ENCODE measurements at places on chromosomes 4 and X. TPM values are rescaled to one million over a fixed set of nuclear protein-coding genes. Genes with fewer than 3 reads are reported as not detected.
A peak's percentile ranks its signal among the peaks of the same experiment; 100 is the strongest.

SPATA18 gene
- total RNA-seq: 13.5 TPM

UCHL1 gene
- 26.5 TPM for total RNA-seq

CLRN2 gene
- not detected for total RNA-seq

PABPC4L gene
- 0.97 TPM for total RNA-seq

PFKFB1 gene
- total RNA-seq: not detected

FGA gene
- 75.6 TPM for total RNA-seq

MAGEA12 gene
- not detected for total RNA-seq

GAB3 gene
- total RNA-seq: 15.0 TPM

TMSB15A gene
- total RNA-seq: 4.1 TPM

DNAAF6 gene
- total RNA-seq: not detected

RAI2 gene
- 17.3 TPM for total RNA-seq

GSPT2 gene
- total RNA-seq: 8.8 TPM

CXCL13 gene
- total RNA-seq: 0.92 TPM

TSC22D3 gene
- 156 TPM for total RNA-seq

DNA sequence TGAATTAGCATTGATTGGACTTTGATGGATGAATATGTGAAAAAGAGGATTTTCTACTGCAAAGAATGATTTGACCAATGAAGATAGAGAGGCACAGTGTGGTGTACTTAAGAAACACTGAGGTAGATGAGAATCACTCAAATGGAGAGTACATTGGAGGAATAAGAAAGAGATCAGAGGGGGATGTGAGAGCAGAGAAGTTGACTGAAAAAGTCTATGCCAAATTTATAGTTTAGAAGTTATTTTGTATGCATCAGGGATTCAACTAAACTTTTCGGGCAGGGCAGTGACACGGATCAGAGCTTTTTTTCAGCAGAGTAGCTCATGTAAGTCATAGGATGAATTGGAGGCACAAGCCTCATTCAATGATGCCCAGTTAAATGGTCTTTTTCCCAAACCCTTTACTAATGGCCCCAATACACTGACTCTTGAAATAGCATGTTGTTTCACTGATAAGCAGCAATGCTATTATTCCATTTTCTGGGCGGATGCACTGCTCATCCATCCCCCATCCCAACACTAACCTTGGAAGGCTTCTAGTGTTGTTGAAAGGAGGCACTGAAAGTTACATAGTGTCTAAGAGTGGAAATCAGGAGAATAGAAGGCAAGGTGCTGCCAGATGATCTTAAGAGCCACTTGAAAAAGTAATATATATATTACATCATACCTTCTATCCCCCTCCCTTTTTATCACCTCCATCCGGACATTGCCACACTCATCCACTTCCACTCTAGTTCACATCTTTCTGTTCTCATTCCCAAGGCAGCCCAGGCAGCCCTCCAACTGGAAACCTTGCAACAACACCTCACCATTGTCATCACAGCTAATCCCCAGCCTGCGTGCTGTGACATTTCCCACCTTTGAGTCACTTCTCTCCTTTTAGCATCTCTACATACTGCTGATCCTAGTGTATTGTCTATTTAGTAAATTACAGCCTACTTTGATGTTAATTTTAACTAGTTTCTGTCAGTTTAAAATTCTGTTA lies 46.1 kb downstream of the ARHGAP24 start:
- no peak for DNase-seq

DNA sequence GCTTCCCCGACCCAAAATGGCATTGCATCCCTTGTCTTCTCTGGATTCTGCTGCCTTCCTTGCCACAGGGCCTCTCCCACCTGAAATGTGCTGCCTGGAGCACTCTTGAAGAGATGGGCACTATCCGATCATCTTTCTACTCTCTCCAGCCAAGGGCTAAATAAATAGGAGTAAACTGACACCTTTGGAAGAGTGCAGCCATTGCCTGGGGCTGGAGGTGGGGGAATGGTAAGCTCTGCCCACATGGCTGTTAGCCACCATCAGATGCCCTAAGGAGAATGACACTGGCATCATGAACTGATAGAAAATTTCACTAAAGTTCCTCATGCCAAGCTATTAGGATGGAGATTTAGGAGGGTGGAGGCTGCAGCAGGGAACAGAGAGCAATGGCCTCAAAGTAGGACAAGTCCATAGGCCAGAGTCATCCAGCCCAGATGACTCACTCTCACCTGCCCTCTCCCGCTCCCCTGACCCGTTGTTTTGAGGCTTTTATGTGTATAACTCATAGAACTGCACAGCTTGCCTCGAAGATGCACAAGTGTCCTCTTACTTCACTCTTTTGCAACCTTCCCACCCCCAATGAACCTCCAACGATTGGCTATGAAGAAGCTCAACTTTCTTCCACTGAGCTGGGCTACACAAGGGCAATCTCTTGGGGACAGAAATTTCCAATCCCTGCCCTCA lies 822 bp upstream of the PFKFB1 start:
- no peak for DNase-seq

GRCh38 chr4:13294961-13295605 lies 189.1 kb downstream of the RAB28 start:
- no peak for DNase-seq

- DNase-seq: no peak
Measured at GRCh38 chr4:153834901-153835300, 46.0 kb upstream of the SFRP2 start.

GRCh38 chrX:87636533-87636932 lies 118.9 kb downstream of the KLHL4 start:
- no peak for DNase-seq

GRCh38 chr4:76571274-76571673 lies 136.2 kb downstream of the SHROOM3 start:
- DNase-seq: no peak

DNA sequence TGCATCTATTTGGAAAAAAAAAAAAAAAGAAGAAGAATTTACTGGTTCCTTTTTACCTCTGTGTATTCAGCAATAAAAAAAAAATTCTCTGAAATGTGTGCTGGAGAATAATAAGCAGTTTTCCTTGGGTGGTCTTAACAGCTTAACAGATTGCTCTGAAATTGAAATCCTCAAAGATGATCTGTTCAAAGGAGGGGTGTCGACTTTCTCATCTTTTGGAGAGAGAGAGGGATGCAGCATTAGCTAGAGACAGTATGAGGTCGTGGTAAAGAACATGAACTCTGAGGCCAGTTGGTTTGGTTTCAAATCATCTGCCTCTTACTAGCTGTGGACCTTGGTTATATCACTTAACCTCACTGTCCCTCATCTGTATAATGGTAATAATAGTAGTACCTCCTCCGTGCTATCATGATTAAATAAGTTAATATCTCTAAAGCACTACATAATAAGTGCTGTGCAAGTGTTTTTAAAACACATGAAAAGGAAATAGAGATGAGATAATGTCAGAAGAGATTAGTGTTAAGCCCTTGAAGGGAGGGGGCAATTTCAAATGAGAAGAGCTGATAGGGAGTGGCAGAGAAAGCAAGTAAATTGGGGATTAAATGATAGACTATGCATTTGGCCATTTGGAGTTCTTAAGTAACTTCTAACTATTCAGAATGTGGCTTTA lies 109.9 kb upstream of the LIMCH1 start:
- DNase-seq: no peak

- DNase-seq: no peak
Measured at GRCh38 chrX:122441451-122441850, 742.6 kb upstream of the GRIA3 start.

GRCh38 chrX:7143076-7143475 lies 4.4 kb upstream of the STS start:
- no peak for DNase-seq

GRCh38 chr4:56699537-56700105 lies 18.5 kb upstream of the HOPX start:
- no peak for DNase-seq

DNA sequence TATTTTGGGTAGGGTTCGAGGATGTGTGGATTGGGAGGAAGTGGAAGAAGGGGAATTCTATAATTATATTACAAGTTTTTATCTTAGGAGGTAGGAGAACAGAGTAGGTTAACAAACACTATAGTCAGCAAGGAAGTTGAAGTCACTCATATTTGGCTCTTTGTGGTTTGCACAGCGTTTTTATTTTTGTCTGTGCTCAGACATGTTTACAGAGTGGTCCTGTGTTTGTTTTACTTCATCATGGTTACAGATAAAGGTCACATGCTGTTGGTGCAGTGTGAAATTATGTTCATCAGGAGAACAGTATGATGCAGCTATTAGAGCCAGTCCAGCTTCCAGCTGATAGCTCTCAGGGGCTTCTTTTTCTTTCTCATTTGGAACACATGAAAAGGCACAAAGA lies 299.9 kb upstream of the SFRP2 start:
- DNase-seq: no peak

DNA sequence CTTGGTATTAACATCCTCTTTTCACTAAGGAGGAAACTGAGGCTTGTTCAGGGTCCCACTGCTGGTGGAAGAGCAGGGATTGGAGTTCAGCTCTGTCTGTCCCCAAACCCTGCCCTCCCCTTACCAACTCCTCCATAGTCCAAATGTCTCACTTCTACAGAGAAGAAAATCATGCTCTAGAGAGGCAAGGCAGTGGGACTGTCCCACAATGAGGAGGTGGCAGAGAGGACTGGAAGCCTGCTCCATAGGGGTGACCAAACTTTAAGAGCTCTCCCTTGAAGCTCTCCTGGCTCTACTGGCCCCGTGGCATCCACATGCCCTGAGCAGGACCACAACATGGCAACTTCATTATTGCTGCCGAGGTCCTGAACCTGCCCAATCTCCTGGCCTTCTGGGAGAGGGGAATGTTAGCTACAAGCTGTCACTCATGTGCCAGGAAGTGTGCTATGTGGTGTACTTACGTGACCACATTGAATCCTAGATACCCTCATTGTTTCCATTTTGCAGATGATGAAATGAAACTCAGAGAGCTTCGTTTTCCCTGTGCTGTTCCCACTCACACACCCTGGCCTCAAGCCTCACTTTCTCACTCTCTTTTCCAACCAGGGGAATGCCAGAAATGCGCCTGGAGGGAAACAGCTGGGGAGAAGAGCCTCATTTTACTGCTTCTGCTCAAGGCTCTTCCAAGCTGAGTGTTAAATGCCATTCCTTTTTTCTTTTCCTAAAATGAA lies 71.5 kb downstream of the ANAPC4 start:
- DNase-seq: no peak

DNA sequence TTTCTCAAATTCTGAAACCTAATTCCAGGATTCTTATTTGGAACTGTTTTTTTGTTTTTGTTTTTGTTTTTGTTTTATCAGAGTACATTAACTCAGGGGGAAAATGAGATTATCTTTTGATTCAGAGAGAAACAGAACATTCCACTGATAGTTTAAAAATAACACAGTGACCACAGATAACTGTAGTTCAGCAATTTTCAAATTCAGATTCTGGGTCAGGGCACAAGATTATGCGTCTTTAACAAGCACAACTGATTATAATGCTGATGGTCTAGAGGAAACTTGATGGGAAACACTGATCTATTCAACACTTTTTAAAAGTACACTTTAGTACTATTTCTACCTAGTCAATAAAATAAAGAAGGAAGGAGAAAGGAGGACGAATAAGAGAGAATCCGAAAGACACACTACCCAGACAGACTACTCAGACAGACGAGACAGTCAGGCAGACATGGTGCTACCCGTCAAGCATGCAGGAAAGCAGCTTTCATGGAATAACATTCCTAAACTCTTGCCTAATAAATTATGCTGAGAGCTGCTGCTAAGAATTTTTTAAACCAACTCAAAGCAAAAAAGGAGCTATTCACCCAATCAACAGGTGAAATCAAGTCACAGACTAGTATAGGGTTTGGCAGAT lies 59.0 kb downstream of the APBB2 start:
- no peak for DNase-seq

DNA sequence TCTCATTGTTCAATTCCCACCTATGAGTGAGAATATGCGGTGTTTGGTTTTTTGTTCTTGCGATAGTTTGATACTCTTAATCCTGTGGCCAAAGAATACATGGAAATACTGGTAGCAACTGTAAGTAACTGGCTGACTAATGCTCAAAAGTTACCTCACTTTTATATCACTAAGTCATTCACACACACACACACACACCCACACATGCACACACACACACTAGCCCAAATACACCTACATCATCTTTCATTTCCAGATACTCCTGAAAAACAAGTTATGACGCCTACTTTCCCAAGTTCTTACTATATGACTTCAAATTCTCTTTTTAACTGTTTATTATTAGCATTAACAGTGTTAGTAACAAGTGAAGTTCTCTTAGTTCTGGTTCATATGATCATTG lies 101.3 kb downstream of the DCHS2 start:
- DNase-seq: no peak

GRCh38 chr4:52996261-52997131 lies 134.4 kb downstream of the RASL11B start:
- peak; percentile 63 for DNase-seq

GRCh38 chrX:74293343-74293946 lies 10.5 kb upstream of the ZCCHC13 start:
- DNase-seq: peak; percentile 84

DNA sequence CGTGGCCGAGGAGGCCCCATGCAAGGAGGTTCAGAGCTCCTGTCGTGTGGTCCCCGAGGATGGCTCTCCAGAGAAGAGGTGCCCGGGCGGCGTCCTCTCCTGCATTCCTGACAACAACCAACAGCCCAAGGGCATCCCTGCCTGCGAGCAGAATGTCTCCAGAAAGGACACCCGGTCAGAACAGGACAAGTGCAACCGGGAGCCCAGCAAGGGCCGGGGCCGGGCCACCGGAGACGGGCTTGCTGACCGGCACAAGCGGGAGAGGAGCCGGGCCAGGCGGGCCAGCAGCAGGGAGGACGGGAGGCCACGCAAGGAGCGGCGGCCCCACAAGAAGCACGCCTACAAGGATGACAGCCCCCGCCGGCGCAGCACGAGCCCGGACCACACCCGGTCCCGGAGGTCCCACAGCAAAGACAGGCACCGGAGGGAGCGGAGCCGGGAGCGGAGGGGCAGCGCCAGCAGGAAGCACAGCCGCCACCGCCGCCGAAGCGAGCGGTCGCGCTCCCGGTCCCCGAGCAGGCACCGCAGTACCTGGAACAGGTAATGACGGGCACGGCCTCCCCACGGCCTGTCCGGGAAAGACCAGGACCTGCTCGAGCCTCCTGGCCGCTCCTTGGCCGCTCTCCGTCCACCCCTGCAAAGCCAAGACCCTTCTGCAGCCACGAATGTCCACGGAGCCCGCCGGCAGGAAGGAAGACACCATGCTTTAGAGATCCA lies 9.8 kb downstream of the AKAP17A start:
- DNase-seq: no peak

DNA sequence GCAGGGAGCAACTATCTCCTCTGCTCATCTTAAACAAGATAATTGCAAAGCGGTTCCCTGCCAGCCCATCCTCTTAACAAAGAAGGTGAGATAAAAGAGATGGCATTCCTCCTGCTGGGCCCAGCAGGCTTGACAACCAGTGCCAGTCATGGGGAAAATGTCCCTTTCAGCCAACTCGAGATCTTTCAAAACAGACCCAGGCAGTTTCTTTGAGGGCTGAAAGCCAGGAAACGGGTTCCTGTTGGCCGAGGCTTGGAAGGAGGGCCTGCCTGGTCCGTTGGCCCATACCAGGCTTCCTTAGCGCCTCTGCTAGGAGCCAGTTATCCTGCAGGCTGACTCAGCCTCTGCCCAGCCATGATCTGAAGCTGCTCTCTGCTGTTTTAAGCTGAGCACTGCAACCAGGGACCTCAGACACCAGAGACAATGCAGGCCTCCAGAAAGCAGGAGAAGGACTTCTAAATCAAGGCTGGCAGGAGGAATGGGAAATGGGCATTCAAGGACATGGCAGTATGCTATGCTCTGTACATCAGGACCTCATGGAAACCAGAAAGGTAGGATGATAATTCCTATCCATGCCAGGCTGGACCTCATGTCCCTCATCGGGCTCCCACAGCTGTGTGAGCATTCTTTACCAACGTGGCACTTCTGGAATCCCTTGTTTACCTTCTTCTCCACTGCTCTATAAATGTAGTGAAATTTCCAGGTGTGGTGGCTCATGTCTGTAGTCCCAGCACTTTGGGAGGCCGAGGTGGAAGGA lies 42.4 kb upstream of the SLC2A9 start:
- peak; percentile 66 for DNase-seq

- no peak for DNase-seq
Measured at GRCh38 chr4:87895964-87896621, 63.3 kb downstream of the MEPE start.

Measured in left lung (tissue), 14 donors.